Activated CD8-positive, alpha-beta memory T cell treated with anti-CD3 and anti-CD28 coated beads for 24 hours (primary cell): ENCODE measurements at places on chromosomes 12 and 14.

GRCh38 chr14:87331991-87332390 lies 661.0 kb downstream of the GALC start:
- no peak for DNase-seq

- DNase-seq = no peak
Measured at GRCh38 chr12:129193263-129193871, 340.1 kb downstream of the GLT1D1 start.

GRCh38 chr12:72578327-72578726 lies 306.2 kb downstream of the TRHDE start:
- DNase-seq = no peak

DNA sequence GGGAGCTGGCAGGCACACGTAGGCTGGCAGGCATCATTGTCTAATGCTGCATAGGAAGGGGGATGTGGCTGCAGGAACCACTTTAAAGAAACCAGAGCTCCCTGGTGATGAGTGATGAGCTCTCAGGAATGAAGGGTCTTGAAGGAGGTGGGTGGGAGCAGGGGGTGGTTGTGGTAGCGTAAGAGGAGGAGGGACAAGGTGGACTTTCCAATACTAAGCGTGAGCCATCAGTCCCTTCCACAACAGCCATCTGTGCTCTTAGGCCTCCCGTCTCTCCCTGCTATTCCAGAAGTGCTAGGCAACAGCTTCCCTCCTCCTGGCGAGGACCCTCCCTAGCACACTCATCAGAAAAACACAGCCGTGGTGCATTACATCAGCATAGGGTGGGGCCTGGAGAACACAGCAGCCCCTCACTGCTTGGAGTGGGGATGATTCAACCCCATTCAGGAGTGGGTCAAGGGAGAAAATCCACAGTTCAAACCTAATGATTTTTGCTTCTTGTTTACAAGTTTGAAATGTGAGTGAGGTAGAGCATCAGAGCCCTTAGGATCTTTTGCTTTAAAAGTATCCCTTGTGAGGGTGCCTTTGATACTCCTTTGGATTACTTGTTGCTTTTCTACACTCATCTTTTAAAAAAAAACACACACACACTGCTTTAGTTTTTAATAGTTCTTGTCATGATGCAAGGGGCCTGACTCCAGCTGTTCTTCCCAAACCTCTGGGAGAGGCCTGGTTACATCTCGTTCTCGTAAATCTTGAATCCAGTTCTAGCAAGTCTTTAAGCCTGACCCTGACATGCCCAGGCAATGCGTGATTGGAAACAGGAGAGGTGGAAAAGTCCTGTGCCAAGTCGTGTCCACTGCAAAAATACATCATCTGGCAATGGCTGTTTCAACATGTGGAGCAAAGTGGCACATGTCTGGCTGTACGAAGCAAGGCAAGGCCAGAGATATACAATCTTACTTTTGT lies 356.4 kb upstream of the DDHD1 start:
- DNase-seq = no peak

DNA sequence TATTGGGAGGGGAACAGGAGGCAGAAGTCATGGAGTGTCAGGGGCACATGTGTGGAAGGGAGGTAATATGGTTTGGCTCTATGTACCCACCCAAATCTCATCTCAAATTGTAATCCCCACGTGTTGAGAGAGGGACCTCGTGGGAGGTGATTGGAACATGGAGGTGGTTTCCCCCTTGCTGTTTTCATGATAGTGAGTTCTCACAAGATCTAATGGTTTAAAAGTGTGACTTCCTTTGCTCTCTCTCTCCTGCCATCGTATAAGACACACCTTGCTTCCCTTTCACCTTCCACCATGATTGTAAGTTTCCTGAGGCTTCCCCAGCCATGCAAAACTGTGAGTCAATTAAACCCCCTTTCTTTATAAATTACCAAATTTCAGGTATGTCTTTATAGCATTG lies 41.6 kb upstream of the CDK17 start:
- DNase-seq = no peak

DNA sequence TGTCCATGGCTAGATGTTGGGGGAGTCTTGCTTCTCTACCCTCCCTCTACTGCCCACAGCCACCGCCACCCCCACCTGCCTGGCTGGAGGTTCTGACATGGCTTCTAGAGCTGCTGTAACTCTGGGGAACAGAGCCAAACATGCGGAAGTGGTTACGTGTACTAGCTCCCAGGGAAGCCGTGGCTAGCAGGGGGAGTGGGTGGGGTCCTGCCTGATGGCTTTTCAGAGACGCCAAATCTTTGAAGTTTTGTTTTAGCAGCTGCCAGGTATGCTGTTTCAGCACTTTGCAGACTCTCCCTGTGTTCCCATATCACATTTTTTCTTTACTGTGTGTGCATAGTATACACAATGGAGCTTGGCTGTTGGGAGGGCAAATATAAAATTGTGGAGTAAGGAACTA lies 150.3 kb downstream of the TGFB3 start:
- DNase-seq = no peak

- DNase-seq = no peak
Measured at GRCh38 chr12:67433385-67434175, 164.4 kb downstream of the CAND1 start.

- DNase-seq = peak; percentile 74
Measured at GRCh38 chr12:47990351-47991105, 13.7 kb downstream of the COL2A1 start.

DNA sequence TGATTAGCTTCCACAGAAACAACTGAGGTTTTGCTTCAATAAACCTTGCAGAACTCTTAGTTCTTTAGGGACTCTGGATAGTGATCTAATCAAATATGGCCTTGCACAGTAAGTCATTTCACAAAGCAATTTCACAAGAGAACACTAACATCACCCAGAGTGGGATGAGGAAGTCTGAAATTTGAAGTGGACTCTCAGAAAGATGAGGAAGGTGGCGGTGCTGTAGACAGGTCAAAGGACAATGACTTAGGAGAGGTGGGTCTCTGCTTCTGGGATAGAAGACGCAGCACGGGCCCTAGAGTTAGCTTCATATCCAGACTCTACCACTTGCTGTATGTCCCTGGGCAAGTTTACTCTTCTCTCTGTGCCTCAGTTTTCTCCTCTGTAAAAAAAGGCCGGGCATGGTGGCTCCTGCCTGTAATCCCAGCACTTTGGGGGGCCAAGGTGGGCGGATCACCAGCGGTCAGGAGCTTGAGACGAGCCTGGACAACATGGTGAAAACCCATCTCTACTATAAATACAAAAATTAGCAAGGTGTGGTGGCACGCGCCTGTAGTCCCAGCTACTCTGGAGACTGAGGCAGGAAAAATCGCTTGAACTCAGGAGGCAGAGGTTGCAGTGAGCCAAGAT lies 18.9 kb downstream of the FOS start:
- no peak for DNase-seq
